ENCODE measurements at places on chromosomes 7 and 10.

DNA sequence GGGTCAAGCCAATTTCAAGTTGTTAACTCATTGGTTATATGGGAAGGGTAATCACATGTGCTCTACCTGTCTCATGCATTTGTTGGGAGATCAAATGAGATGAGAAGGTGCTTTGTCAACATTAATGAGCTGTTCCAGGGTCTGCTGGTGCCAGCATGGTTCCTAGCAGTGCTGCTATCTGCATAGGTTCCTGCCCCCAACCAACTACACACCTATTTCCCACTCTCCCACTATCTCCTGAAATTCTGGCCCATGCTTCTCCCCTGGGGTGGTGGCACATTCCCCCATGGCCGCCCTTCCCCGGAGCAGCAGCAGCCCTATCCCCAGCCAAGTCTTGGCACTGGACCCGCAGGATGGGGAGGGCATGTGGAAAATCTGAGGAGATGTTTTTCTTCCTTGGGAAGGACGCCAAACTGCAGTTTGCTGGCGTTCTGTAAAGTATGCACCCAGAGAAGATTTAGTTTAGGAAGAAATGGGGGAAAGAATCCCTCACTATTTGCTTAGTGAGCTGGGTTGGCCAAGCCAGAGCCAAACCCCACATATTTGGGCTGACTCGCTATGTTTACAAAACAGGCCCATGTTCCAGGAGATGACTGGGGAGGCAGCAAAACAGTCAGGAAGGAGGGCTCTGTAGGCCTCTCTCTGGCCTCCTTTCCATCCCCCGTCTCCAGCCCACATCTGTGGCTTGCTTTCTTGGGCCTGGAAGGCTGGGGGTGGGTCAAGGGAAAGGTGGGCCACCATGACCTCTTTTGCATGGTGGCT, 42.5 kb downstream of the PPP1R3C start:
- no peak for DNase-seq

- DNase-seq, result no peak
These were observed 33.8 kb upstream of the SEMA3D start for GRCh38 chr7:85220651-85221050.

DNA sequence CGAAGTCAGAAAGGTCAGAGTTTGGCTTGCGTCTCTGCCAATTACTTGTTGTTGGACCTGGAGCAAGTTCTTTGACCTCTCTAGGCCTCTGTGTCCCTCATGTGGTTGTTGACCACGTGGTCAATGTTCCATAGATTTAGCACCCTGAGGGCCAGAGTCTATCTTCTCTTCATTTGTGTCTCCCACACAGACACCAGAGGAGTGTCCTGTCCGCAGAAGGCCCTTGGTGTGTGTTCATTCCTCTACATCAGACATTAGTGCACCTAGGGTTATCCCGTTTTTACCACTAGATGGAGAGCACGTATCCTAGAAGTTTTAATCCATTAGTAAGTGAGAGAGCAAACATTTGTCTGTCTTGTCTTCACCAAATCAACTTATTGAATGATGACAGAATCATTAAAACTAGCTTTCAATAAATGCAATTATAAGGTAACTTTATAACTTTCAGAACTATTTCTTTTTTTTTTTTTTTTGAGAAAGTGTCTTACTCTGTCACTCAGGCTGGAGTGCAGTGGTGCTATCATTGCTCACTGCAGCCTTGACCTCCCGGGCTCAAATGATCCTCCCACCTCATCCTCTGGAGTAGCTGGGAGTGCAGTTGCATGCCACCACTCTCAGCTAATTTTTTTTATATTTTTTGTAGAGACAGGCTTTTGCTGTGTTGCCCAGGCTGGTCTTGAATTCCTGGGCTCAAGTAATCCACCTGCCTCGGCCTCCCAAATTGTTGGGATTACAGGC, 122.5 kb upstream of the ANKRD1 start:
- no peak for DNase-seq

DNA sequence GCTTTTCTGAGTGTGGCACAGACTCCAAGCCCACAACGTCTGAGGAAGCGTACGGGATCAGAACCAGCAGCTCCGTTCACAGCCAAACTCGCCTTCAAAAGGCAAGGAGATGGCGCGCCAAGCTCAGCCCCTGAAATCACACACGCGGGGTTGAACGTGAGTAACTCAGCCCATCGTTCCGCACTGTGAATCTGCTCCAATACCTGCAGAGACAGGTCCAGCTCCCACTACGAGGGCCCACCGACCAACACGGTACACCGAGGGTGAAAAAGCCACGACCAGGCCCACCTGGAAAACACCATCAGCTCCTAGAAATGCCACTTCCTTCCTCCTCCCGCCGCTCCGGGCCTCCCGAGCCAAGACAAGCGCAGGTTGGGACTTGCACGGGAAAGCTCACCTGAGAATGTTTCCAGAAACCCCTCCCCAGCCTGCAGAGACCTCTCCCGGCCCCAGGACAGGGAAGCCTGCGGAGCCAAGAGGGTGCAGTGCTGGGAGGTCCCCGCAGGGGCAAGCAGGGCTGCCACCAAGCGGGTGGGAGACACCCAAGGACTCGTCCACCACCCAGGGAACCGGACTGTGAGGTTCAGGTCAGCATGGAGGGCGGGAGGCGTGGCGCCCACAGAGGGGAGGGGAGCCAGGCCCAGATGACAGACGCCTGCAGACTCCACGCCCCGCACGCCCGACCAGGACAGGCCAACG, 93.9 kb upstream of the PDGFA start:
- no peak for DNase-seq

Data from activated T-cell treated with anti-CD3 and anti-CD28 coated beads for 1 hour (primary cell).